ENCODE measurements at places on chromosomes 6 and 20.

GRCh38 chr6:43736211-43736786, 33.7 kb upstream of the VEGFA start:
- DNase-seq: no peak

GRCh38 chr6:4644996-4645395, 131.2 kb upstream of the CDYL start:
- no peak for DNase-seq

- no peak for DNase-seq
These were observed 205.9 kb downstream of the HACE1 start for GRCh38 chr6:104653781-104654180.

DNA sequence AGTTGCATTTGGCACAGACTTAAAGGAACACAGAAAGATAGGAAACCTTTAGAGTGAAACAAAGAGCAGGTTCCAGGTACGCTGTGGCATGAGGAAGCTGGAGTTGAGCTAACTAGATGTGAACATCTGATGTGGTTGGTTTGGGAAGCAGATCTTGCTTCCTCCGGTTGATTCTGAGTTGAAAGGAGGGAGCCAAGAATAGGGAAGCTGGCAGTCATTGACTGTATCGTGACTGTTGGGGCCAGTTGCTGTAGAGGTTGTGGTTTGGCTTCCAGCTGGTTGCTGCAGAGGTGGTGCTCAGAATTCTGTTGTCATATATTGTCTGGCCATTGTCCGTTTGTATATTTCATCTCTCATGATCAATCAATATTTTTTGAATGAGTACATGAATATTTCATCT, 325.9 kb downstream of the PLCB1 start:
- no peak for DNase-seq

- DNase-seq: no peak
These were observed 25.5 kb downstream of the LMBRD1 start for GRCh38 chr6:69771158-69771906.

- DNase-seq: peak; percentile 12
These were observed 525 bp downstream of the MACROD2 start for GRCh38 chr20:13995841-13996240.

Data from immature natural killer cell (primary cell).